ENCODE measurements at places on chromosomes 12 and 14.

- H3K36me3 ChIP-seq, result no peaks in the 10 kb centered on the region
- H3K27ac ChIP-seq, result no peak overlapping the region
- H3K27me3 ChIP-seq, result no peaks in the 10 kb centered on the region
- DNase-seq, result no peak
- no peak overlapping the region for H3K4me3 ChIP-seq
Observed at GRCh38 chr14:80352471-80352870, 141.2 kb upstream of the DIO2 start.

DNA sequence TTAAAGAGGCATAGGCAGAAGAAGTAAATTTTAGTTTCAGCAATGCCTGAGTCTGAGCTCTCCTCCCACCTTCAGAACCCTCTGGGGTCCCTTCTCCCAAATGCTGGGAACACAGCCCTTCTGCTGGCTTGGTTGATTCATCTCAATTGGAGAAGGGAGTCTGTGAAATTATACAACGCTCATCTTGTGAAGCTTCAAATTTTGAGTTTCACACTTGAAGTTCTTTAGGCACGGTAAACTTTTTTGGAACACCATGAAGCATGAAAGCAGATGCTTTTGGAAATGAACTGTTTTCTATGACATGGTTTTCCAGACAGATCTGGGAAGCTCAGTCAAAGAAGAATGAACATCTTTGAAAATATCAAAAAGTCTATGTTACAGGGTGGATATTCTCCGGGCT, 69.9 kb downstream of the TBK1 start:
- no peaks in the 10 kb centered on the region for H3K36me3 ChIP-seq
- H3K4me3 ChIP-seq, result no peak overlapping the region
- H3K27ac ChIP-seq, result no peak overlapping the region
- H3K4me1 ChIP-seq, result no peaks in the 10 kb centered on the region
- no peaks in the 10 kb centered on the region for H3K27me3 ChIP-seq

DNA sequence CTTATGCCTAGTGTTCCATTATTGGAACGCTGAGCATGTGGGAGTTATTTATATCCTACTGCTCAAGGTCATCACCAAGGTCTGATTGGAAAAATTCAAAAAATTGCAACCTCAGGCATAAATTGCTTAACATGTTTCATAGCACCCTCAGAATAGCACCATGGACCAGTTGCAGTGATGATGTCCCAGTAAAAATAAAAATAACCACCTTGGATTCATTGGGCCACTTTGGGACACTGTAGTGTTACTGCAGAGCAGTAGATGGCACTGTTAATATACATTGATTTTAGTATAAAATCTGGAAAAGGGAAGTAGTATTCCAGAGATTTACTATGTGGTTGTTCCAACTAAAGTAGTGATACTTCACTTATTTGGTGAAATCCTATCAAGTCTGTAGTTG, 31.0 kb upstream of the PTCSC3 start:
- H3K27ac ChIP-seq, result no peak overlapping the region
- H3K4me1 ChIP-seq, result no peaks in the 10 kb centered on the region
- H3K4me3 ChIP-seq, result no peak overlapping the region
- no peak for DNase-seq

- no peak for DNase-seq
- no peak overlapping the region for H3K4me3 ChIP-seq
- H3K4me1 ChIP-seq, result no peaks in the 10 kb centered on the region
- no peaks in the 10 kb centered on the region for H3K36me3 ChIP-seq
- no peaks in the 10 kb centered on the region for H3K27me3 ChIP-seq
Observed at GRCh38 chr14:87975636-87976035, 17.3 kb downstream of the GALC start.

GRCh38 chr14:72665259-72665658, 228.6 kb downstream of the DPF3 start:
- H3K4me3 ChIP-seq, result no peak overlapping the region
- no peaks in the 10 kb centered on the region for H3K36me3 ChIP-seq
- no peaks in the 10 kb centered on the region for H3K4me1 ChIP-seq
- no peak for DNase-seq

DNA sequence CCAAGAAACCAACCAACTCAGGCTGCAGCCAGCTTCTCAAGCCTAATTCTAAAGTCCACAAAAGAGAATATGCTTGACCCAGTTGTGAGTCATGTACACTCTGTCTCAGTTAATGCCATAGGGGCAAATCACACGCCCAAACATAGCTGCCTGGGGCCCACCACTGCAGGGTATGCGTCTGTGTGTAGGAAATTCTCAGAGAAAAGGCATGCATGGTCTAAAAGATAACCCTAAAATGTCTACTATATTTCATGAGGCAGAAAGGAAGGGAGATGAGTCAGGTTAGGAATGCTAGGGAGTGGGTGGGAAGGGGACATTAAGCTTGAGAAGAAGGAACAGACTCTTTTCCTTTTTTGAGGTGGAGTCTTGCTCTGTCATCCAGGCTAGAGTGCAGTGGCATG, 22.3 kb upstream of the SPTLC2 start:
- H3K27me3 ChIP-seq, result no peaks in the 10 kb centered on the region
- no peak overlapping the region for H3K4me3 ChIP-seq
- no peak for DNase-seq
- no peaks in the 10 kb centered on the region for H3K36me3 ChIP-seq
- peaks cover 13% of the 10 kb centered on the region for H3K4me1 ChIP-seq
- no peak overlapping the region for H3K27ac ChIP-seq

- H3K4me1 ChIP-seq, result peaks cover 74% of the 10 kb centered on the region
- no peaks in the 10 kb centered on the region for H3K27me3 ChIP-seq
- H3K4me3 ChIP-seq, result no peak overlapping the region
- no peak for DNase-seq
- peaks cover 56% of the 10 kb centered on the region for H3K36me3 ChIP-seq
Observed at GRCh38 chr12:47209014-47209413, 129.3 kb upstream of the AMIGO2 start.

DNA sequence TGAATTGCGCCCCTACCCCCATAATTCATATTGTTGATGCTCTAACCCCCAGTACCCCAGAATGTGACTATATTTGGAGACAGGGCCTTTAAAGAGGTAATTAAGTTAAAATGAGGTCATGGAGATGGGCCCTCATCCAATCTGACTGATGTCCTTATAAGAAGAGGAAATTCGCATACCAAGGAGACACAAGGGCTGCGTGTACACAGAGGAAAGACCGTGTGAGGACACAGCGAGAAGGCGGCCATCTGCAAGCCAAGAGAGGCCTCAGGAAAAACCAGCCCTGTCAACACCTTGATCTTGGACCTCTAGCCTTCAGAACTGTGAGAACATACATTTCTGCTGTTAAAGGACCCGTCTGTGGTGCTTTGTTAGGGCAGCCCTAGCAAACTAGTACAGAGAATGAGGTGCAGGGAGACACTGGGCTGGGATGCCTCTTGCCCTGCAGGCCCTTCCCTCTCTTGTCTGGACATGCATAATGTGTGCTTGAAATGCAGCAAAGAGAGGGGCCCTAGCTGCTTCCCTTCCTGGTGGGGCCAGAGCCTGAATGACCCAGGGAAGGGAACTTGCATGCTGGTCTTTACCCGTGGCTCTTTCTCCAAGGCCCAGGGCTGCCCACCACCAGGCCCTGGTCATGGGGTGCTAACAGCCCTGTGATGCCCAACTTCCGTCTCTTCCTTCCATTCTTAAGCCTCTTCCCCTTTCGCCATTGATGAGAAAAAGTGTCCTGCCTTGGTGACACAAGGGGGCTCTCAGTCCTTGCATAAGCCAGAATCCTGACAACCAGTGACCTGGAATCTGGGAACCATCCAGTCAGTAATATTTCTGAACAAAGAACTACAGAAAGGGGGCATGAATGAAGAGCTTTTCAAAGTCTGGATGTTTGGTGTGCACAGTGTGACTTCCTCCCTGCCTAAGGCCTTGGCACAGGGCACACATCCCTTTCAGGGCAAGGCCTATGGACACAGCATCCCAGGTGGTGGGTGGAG, 50.0 kb upstream of the GPATCH2L start:
- no peak overlapping the region for H3K4me3 ChIP-seq
- DNase-seq, result no peak
- no peaks in the 10 kb centered on the region for H3K27me3 ChIP-seq
- no peaks in the 10 kb centered on the region for H3K4me1 ChIP-seq
- no peak overlapping the region for H3K27ac ChIP-seq

DNA sequence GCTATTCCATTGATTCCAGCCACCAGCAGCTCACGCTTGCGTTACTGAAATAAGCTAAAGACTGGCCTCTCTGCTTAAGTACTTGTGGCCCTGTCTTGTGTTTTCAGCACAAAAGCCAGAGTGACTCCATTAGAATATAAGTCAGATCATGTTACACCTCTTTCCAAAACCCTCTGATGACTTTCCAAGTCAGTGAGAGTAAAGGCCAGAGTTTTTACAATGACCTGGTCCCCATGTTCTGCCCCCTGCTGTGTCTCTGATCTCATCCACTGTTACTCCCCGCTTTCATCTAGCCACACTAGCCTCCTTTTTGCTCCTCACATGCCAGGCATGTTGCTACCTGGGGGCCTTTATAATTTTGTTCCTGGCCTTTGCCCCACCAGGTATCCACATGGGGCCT, 6.9 kb upstream of the CKAP4 start:
- H3K4me3 ChIP-seq, result no peak overlapping the region
- H3K27me3 ChIP-seq, result no peaks in the 10 kb centered on the region
- no peak for DNase-seq
- H3K36me3 ChIP-seq, result no peaks in the 10 kb centered on the region
- H3K4me1 ChIP-seq, result no peaks in the 10 kb centered on the region

DNA sequence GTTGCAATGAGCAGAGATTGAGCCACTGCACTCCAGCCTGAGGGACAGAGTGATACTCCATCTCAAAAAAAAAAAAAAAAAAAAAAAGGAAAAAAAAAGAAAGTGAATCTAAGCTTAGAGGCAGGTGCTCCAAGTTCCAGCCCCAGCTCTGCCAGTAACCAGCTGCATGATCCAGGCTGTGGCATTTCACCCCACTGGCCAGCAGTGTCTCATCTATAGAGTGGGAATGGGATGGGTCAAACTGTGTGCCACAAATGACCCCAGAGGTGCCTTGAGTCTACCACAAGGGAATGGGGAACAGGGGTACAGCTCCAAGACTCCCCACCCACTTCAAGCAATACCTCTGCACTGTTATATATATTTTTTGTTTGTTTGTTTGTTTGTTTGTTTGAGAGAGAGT, 5.0 kb downstream of the PLEKHD1 start:
- H3K36me3 ChIP-seq, result no peaks in the 10 kb centered on the region
- H3K4me1 ChIP-seq, result no peaks in the 10 kb centered on the region
- peaks cover 4% of the 10 kb centered on the region for H3K27me3 ChIP-seq
- DNase-seq, result no peak
- H3K4me3 ChIP-seq, result no peak overlapping the region
- no peak overlapping the region for H3K27ac ChIP-seq

DNA sequence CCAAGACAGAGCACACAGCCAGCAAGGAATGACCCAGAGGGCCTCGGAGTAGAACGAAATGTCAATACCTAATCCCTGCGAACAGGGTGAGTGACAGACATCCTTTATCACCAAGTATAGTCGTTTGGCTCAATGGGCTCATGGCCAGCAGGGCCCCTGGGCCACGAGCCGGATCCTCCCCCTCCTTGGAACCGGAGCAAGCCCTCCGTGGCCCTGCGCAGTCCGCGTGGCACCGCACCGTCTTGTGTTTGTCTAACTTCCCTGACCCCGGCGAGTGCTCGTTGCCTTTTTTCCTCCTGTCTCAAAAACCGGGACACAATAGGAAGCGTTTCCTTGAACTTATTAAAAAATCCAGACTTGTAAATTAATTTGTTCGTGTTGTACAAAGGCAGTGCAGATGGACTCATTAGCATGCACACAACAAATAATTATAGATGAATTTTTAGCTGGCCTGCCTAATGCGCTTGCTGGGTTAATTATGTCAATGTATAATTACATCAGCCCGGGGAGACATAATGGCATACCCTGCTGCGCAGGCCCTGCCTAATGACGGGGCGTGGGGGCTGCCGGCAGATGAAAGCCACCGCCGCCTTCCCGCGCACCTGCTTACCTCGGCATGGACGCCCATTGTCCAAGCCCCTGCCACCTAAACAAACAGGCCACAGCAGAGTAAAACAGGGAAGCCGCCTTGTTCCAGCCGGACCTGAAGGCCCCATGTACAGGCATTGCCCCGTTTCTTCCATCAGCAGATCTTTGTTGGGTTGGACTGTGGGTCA, 81.6 kb downstream of the PHETA1 start:
- H3K36me3 ChIP-seq, result no peaks in the 10 kb centered on the region
- H3K4me3 ChIP-seq, result no peak overlapping the region
- H3K27ac ChIP-seq, result no peak overlapping the region
- no peaks in the 10 kb centered on the region for H3K27me3 ChIP-seq
- DNase-seq, result no peak
- H3K4me1 ChIP-seq, result no peaks in the 10 kb centered on the region

GRCh38 chr12:77032406-77032805, 33.0 kb downstream of the E2F7 start:
- no peak overlapping the region for H3K27ac ChIP-seq
- H3K27me3 ChIP-seq, result no peaks in the 10 kb centered on the region
- no peaks in the 10 kb centered on the region for H3K4me1 ChIP-seq
- DNase-seq, result no peak

DNA sequence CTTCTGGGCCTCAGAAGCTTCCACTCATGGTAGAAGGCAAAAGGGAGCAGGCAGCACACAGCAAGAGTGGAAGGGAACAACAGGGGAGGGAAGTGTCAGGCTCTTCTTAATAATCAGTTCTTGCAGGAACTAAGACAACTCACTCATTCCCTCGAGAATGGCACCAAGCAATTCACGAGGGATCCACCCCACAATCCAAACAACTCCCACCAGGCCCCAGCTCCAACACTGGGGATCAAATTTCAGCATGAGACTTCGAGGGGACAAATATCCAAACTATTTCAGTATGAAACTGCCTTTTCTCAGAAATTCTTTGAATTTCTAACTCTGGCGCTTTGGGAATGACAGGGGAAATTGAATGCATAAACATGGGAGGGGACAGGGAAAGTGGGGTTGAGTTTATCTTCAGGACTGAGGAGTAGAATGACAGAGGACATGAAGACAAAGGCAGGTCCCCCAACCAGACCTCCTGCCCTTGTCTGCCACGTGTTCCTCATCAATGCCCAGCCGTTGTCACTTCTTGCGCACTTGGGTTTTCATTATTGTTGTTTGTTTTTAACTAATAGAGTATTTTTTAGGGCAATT, 24.6 kb upstream of the APOF start:
- H3K4me1 ChIP-seq, result no peaks in the 10 kb centered on the region
- H3K4me3 ChIP-seq, result no peak overlapping the region
- H3K27ac ChIP-seq, result no peak overlapping the region
- DNase-seq, result no peak
- H3K36me3 ChIP-seq, result no peaks in the 10 kb centered on the region
- H3K27me3 ChIP-seq, result no peaks in the 10 kb centered on the region

GRCh38 chr14:22517117-22517720, 71.8 kb downstream of the DAD1 start:
- peaks cover 97% of the 10 kb centered on the region for H3K4me1 ChIP-seq
- no peaks in the 10 kb centered on the region for H3K27me3 ChIP-seq
- peak overlapping the region; percentile 76 for H3K27ac ChIP-seq
- DNase-seq, result no peak
- peaks cover 50% of the 10 kb centered on the region for H3K36me3 ChIP-seq
- peak overlapping the region; percentile 39 for H3K4me3 ChIP-seq

- H3K27me3 ChIP-seq, result no peaks in the 10 kb centered on the region
- no peak for DNase-seq
- H3K36me3 ChIP-seq, result no peaks in the 10 kb centered on the region
- no peak overlapping the region for H3K27ac ChIP-seq
- H3K4me1 ChIP-seq, result no peaks in the 10 kb centered on the region
- no peak overlapping the region for H3K4me3 ChIP-seq
Observed at GRCh38 chr14:37257501-37258070, 59.8 kb downstream of the MIPOL1 start.

Data from CD4-positive, alpha-beta memory T cell (primary cell).